ENCODE measurements at places on chromosomes 5 and 9.

- no peak for DNase-seq
These were observed 219.1 kb upstream of the NFIL3 start for GRCh38 chr9:91642771-91643170.

- DNase-seq: peak; percentile 55
These were observed 4.6 kb upstream of the DNAJC18 start for GRCh38 chr5:139443831-139444453.

GRCh38 chr5:14173377-14174229, 30.5 kb downstream of the TRIO start:
- no peak for DNase-seq

DNA sequence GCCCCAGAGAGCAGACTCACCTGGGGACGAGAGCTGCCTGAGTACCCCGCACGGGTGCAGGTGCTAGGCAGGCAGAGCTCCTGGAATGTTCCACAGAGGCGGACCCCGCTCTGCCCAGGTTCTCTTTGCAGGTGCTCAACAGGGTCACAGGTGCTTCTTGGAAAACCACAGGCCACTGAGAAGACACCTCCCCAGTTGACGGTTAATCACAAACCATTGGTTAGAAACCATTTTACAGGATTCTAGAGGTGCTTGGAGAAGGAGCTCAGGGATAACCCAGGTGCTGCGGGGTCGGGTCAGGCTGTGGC, 17.3 kb upstream of the SLC6A19 start:
- no peak for DNase-seq

GRCh38 chr9:19895006-19895405, 106.2 kb upstream of the SLC24A2 start:
- no peak for DNase-seq

DNA sequence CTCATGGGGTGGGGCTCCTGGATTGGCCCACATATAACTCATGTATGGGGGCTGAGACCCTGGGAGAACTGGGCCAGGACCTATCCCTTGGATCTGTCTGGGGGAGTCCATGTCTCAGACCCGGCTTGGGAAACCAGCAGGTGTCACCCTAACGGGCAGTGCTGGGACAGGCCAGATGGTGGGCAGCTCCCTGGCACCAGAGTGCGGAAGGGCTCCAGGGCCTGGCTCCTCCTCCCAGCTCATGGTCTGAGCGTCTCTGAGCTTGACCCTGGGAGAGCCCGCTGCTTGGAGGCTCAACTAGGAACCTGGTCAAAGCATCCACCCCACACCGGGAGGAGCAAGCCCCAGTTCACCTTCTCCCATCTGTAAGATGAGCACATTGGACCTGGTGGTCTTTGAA, 15.5 kb upstream of the NCS1 start:
- no peak for DNase-seq

DNA sequence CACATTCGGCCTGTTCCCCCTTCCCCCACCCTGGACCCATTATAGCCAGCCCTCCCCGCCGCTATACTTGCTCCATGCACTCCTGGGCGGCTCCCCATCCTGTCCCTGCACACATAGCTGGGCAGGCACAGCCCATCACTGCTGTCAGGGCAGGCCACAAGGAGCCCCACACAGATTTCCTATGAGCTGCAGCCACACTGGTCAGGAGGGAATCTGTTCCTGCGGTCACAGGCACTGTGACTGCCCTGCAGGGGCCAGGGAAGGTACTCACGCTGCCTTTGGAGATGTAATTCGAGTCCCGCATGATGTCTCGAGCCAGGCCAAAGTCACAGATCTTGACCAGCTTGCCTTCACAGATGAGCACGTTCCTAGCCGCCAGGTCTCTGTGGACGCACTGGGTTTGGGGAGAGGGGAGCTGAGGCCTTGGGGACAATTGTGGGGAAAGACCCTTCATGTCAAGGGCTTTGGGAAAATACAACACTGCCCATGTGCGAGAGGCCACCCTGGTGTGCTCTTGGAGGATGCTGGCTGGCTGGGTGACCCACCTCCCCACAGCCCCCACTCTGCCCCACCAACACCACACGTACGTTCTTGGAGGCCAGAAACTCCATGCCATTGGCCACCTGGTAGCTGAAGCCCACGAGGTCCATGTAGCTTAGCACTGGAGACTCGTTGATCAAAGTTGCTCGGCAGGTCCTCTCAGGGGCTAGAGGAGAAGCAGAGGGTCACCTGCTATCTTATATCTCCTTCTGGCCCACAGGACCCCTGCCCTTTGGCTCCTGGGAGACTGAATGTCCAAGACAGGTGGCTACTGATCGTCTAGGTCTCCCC, 34.5 kb upstream of the CSF1R start:
- no peak for DNase-seq

GRCh38 chr5:40826489-40827187, 8.4 kb downstream of the RPL37 start:
- no peak for DNase-seq

DNA sequence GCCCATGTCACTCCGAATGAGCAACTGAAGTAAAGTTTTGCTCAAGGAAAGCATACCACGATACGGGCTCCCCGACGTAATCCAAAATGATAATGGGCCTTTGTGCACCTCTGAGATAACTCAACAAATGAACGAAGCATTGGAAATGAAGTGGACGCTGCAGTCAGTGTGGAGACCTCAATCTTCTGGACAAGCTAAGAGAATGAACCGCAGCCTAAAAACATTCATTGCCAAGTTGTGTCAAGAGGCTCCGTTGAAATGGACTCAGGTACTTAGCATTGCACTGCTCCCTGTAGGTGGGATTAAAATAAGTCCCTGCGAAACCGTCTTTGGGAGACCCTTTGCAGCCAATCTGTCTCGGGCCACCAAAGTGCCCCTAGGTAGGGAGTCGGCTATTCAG, 3.9 kb upstream of the LCN9 start:
- DNase-seq: no peak

GRCh38 chr5:76143884-76144283, 60.7 kb downstream of the SV2C start:
- DNase-seq: no peak

- no peak for DNase-seq
These were observed 153.5 kb upstream of the STK32A start for GRCh38 chr5:147081311-147081764.

DNA sequence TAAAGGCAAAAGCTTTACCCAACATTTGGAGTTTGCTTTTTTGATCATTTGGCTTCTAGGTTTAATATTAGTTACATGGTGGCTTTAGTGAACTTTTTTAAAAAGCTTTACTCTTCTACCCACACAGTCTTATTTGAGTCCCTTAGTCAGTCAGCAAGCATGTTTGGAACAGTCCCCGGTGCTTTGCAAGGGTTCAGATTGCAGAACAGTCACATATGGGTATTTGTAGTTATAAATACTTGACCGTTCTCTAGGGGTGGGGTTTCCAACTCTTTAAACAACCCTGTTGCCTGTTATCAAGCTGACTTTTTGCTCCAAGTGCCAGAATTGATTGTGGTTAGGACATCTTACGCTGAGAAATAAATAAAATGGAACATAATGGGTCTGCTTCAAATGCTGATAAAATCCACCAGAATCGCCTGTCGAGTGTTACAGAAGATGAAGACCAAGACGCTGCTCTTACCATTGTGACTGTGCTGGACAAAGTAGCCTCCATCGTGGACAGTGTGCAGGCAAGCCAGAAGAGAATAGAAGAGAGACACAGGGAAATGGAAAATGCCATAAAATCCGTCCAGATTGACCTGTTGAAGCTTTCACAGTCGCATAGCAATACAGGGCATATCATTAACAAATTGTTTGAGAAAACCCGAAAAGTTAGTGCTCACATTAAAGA, at the start of gene CAVIN4:
TSS of gene CAVIN4 (plus strand) at position 304 of the 673 bp plus-strand sequence. CDS start at position 369, 65 bp downstream.
- DNase-seq: no peak

GRCh38 chr5:6692906-6693305, 20.3 kb upstream of the TENT4A start:
- no peak for DNase-seq

- DNase-seq: no peak
These were observed 28.4 kb downstream of the RFX3 start for GRCh38 chr9:3497401-3497800.

DNA sequence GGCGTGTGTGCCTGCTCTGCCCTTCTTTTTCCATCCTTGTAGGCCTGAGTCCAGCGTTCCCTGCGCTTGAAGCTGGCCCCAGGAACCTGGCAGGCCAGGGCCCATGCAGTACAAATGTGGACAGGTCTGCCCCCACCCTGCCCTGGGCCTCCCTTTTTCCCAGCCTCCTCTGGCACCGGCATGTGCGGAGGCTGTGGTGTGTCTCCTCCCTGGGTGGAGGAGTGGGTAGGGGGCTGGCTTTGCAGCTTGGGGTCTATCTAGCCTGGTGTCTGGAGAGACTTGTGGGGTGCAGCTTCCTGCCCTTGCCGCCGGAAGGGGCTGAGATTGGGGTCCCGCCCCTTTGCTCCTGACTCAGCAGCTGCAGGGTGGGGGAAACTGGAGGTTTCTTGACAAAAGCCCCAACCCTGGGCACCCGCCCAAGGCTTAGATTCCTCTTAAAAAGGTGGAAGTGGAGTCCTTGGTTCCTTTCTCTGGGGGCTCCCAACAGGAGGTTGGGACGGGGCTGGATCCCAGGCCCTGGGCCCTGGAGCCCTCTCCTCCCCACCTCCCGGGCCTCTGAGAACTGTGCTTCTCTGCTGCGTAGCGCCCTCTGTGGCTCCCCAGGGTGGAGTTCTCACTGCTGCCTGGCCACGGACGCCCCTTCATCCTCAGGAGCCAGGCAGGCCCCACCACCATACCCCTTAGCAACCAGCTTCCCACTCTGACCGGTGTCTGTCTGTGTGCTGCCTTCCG, 18.0 kb downstream of the RXRA start:
- DNase-seq: peak; percentile 52

DNA sequence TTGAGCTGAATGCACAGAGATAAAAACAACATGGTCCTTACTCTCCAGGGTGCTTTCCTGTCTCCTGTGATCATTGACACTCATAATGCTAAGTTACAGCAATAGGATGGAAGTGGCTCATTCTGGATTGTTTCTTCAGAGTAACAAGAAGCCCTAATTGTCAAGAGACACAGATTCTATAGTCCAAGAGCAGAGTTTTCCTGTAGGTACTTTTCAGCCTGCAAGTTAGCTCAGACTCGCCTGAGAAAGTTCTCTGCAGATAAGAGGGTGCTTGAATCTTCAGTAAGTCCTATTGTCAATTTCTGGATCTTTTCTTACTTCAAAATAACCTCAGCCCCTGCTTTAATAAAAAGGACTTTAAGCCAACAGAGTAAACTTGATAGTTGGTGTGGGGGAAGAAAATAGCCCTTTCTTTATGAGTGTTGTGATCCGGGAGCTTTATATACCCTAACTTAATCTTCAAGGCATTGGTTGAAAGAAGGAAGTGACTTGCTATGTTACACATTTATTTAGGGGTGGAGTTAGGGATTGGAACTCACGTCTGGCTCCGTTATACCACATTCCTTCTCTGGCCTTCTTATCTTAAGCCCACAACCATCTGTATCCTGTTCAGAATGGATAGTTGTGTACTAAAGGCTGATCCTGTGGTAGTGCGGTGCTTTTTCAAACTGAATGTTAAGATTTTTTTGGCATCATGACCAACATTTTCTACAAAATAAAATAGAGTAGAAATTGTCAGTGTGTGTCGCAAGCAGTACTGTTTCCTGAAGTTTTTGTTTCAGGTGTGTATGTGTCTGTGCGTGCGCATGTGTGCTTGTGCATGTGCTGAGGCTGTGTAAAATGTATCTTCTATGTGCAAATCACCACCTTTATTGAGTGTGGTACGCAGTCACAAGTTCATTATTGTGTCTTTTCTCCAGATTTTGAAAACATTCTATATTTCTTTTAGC, 173.9 kb downstream of the WDR70 start:
- no peak for DNase-seq

DNA sequence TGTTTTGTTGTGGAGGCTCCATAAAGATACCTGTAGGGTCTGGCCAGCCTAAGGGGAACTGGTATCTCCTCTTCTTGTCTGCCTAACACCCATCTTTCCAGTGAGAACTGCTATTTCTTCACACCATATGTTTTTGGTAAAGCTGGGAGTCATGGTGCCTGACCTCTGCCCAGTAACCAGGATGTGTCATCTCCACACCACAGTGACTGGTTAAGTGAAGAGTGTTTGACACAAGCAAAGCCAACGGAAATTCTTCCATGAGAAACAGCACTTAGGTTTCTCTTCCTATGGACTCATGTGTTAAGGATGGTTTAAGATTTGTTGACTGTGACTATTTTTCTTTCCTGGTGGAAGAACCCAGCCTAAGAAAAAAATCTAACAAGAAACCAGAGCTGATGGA, 111.5 kb downstream of the HTR4 start:
- no peak for DNase-seq

DNA sequence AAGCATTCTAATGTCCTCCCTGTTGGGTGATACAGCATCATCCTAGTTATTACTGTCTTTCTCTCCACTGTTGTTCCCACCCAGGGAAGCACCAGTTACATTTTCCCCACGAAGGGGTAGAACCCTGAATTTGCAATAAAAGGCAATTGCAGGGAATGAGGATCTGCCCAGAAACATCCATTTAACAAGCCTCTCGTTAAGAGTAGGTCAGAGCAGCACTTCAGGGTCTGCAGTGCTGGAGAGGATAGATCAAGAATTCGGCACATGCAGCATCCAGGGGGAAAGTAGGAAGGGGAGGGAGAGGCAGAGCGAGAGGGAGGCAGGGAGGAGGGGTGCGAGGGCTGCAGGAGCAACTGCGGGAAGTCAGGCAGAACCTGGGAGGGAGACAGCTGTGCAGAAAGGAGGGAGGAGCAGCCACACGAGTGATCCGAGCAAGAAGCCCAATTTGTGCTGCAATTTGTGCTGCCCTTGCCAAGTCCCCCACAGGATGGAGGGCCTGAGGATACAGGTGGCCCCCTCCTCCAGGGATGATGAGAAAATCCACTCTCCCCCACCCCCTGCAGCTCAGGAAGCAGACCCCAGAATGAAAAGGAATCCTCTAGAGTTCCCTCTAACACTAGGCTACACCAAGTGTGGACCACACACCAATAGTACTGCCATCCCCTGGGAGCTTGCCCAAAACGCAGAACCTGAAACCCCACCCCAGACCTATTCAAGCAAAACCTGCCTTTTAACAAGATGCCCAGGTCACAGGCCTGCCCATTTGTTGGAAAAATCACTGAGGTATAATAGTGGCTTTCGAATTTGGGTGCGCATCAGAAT, 62.2 kb downstream of the EPB41L4B start:
- DNase-seq: no peak
